Effector memory CD8-positive, alpha-beta T cell (primary cell): ENCODE measurements at places on chromosomes 13 and 19.

GRCh38 chr13:85509512-85509911 is 289.7 kb downstream of the SLITRK6 start:
- H3K36me3 ChIP-seq: no peaks in the 10 kb centered on the region
- no peak overlapping the region for H3K27ac ChIP-seq
- no peak for DNase-seq
- H3K27me3 ChIP-seq: no peaks in the 10 kb centered on the region
- no peaks in the 10 kb centered on the region for H3K4me1 ChIP-seq

GRCh38 chr13:107216046-107216755 is 648.3 kb upstream of the ARGLU1 start:
- no peak overlapping the region for H3K27ac ChIP-seq
- H3K36me3 ChIP-seq: no peaks in the 10 kb centered on the region
- no peaks in the 10 kb centered on the region for H3K27me3 ChIP-seq

GRCh38 chr19:33646306-33646705 is 24.6 kb downstream of the CHST8 start:
- H3K4me1 ChIP-seq: no peaks in the 10 kb centered on the region
- no peak overlapping the region for H3K4me3 ChIP-seq
- H3K27ac ChIP-seq: no peak overlapping the region
- H3K36me3 ChIP-seq: no peaks in the 10 kb centered on the region
- peaks cover 15% of the 10 kb centered on the region for H3K27me3 ChIP-seq

DNA sequence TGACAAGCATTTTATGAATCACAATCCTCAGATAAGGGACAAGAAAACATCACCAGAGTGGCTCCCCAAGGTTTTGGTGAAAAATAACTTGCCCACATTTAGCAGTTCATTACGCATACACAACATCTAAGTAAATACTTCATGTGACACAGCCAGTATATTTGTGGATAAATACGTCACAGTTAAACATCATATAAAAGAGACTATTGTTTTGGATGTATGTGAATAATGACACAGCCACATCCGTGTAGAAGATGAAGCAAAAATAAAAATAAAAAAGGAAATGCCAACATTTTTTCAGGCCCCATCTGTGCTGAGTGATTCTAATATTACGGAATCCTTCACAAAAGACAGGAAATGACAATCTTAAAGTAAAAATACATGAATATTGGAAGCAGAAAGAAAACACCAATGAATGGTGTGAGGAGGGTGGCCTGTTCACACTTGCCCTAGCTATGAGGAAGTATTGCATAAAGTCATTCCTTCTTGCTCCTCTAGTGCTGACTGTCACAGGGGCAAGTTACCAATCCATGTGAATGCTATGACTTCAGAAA is 457.1 kb downstream of the KLF12 start:
- H3K4me1 ChIP-seq: no peaks in the 10 kb centered on the region
- H3K4me3 ChIP-seq: no peak overlapping the region
- no peak for DNase-seq

DNA sequence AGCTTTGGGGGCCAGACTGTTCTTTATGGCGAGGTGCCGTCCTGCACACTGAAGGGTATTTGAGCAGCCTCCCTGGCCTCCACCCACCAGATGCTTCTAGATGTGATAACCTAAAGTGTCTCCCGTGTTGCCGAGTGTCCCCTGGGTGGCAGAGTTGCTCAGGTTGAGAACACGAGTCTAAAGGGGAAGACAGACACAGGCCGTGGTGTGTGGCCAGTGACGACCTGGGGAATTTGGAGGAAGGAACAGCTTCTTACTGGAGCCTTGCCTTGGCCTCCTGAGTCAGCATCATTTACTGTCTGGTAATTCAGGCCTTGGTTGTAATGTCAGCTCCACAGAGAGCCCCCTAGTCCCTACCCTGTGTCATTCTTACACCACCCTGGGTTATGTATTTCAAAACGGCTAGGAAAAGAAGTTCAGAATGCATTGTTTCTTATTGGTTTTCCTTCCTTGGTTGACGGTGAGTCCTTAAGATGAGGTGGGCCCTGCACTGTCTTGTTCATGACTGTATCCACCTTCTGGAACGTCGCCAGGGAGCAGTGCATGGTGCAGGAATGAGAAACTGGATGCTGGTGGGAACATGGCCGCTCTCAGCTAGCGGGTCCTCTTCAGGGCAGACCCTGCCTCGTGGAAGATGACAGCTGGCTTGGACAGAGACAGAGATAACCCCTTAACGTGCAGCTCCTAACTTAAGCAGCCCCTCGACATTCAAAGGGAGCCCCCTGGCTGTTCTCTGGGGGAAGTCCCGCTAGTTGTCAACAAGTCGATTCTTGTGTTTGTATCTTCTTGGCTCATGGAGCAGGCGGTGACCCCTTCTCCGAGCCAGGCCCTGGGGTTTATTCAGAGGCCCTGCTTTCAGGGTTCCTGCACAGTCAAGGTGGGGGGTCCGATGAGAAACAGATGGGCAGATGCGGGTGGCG is 7.2 kb downstream of the SIN3B start:
- peaks cover 16% of the 10 kb centered on the region for H3K4me1 ChIP-seq
- no peaks in the 10 kb centered on the region for H3K27me3 ChIP-seq
- H3K27ac ChIP-seq: peak overlapping the region; percentile 66
- no peak for DNase-seq
- H3K36me3 ChIP-seq: peaks cover 35% of the 10 kb centered on the region

GRCh38 chr13:22848539-22849052 is 332.2 kb upstream of the SGCG start:
- no peak overlapping the region for H3K27ac ChIP-seq
- H3K27me3 ChIP-seq: no peaks in the 10 kb centered on the region
- no peak overlapping the region for H3K4me3 ChIP-seq
- no peaks in the 10 kb centered on the region for H3K36me3 ChIP-seq

GRCh38 chr13:105979131-105980011 is 556.1 kb downstream of the EFNB2 start:
- no peak overlapping the region for H3K27ac ChIP-seq
- no peak for DNase-seq
- no peaks in the 10 kb centered on the region for H3K27me3 ChIP-seq
- H3K4me3 ChIP-seq: no peak overlapping the region
- H3K36me3 ChIP-seq: no peaks in the 10 kb centered on the region

GRCh38 chr19:12983091-12983490 is 12.2 kb upstream of the NFIX start:
- no peak for DNase-seq
- no peak overlapping the region for H3K27ac ChIP-seq
- no peaks in the 10 kb centered on the region for H3K36me3 ChIP-seq
- H3K4me1 ChIP-seq: peaks cover 9% of the 10 kb centered on the region

- H3K36me3 ChIP-seq: peaks cover 23% of the 10 kb centered on the region
- H3K27ac ChIP-seq: no peak overlapping the region
- no peak overlapping the region for H3K4me3 ChIP-seq
- H3K4me1 ChIP-seq: peaks cover 11% of the 10 kb centered on the region
- no peaks in the 10 kb centered on the region for H3K27me3 ChIP-seq
- no peak for DNase-seq
These were observed 29.2 kb downstream of the COG6 start for GRCh38 chr13:39684531-39685137.

DNA sequence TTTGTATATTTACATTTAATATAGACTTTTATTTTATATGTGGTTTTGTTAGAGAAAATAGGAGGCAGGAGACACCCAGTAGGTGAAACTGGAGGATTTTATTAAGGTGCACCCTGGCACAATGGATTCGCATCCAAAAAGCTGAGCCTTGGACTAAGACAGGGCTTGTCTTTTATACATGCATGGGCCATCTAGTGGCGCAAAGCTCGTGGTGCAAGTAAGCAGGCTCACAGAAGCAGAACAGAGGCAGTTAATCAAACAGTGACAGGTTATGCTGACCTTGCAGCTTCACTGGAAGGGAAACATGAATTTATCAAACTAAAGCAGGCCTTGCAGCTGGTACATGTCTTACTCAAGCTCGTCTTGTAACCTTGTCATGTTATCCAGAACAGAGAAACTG is 58.8 kb upstream of the ZNF681 start:
- no peaks in the 10 kb centered on the region for H3K4me1 ChIP-seq
- H3K4me3 ChIP-seq: no peak overlapping the region
- H3K27me3 ChIP-seq: no peaks in the 10 kb centered on the region
- H3K36me3 ChIP-seq: no peaks in the 10 kb centered on the region

DNA sequence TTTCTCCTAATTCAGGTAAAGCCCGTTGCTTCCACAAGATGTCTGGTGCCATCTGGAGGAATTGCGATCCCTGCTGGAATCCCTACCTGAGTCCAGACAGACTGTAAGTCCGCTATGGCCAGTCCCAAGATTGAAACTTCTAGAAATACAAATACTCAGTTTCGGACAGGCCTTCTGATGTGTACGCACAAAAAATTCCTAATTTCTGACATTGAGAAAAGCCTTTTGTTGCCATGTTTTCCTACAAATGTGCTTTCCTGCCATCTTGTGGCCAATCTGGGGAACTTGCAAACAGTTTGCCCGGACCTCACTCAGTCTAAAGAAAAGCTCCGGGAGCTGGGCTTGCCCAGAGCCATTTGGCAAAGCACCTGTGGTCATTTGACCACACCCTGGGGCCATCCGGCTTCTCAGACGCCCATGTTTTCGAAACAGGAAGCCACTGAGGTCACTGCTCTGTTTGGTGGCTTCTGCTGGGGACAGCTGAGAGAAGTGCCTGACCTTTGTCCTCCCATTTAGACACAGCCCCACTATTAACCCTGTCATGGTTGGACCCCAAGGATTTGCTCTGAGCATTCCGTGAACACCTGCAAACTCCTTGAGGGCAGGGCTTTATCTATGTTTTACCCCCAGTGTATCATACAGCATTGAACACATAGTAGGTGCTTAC is 79.4 kb downstream of the SLC15A1 start:
- DNase-seq: peak; percentile 28
- H3K4me3 ChIP-seq: no peak overlapping the region
- H3K27ac ChIP-seq: no peak overlapping the region
- H3K36me3 ChIP-seq: no peaks in the 10 kb centered on the region
- no peaks in the 10 kb centered on the region for H3K4me1 ChIP-seq

GRCh38 chr19:3374369-3375112 is 8.2 kb downstream of the NFIC start:
- DNase-seq: no peak
- H3K4me3 ChIP-seq: no peak overlapping the region
- H3K27ac ChIP-seq: no peak overlapping the region
- H3K36me3 ChIP-seq: peaks cover 7% of the 10 kb centered on the region

- H3K27ac ChIP-seq: no peak overlapping the region
- H3K4me3 ChIP-seq: no peak overlapping the region
- H3K36me3 ChIP-seq: peaks cover 9% of the 10 kb centered on the region
- peaks cover 32% of the 10 kb centered on the region for H3K27me3 ChIP-seq
- DNase-seq: no peak
These were observed 18.4 kb upstream of the GAS6 start for GRCh38 chr13:113882267-113882630.

GRCh38 chr19:48332351-48332661 is 7.0 kb downstream of the EMP3 start:
- peaks cover 66% of the 10 kb centered on the region for H3K36me3 ChIP-seq
- no peak for DNase-seq
- no peaks in the 10 kb centered on the region for H3K27me3 ChIP-seq
- H3K27ac ChIP-seq: peak overlapping the region; percentile 96
- H3K4me3 ChIP-seq: peak overlapping the region; percentile 100

GRCh38 chr19:46648961-46649960 is 11.7 kb downstream of the DACT3 start:
- H3K27me3 ChIP-seq: peaks cover 60% of the 10 kb centered on the region
- no peak overlapping the region for H3K27ac ChIP-seq
- H3K36me3 ChIP-seq: peaks cover 4% of the 10 kb centered on the region
- no peak for DNase-seq

DNA sequence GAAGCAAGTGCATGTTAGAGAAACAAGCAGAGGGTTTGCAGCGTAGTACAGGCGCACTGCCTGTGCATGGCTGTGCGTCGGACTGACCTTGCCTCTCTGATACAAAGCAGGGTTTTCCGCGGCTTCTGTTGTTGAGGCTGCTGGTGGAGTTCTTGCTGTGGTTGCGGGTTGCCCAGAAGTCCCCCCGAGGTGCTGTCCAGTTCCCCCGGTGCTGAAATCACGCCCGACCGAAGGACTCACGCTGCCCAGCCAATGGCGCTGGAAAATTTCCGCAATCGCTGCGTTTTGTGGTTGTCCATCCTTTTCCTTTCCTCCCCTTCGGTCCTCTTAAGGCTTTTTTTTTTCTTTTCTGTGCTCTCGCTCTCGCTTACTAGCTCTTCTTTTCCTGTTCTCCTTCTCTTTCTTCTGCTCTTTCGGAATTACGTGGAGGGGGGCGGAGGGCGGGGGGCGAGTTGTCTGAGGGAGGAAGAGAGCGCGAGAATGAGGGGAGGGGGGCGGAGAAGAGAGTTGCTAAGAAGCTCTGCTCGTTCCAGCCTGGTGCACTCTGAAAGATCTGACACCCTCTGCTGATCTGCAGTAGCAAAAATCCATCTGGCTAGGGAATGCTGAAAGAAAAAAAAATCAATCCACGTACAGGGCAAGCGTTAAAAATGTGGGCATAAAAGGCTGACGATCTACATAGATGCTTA is at the start of gene SLITRK1:
Gene SLITRK1, minus strand, starts transcription at position 558 of the 689 bp plus-strand sequence. CDS start 967 bp downstream, outside the sequence.
- H3K4me3 ChIP-seq: peak within 1 kb of the TSS; percentile 14
- peaks cover 63% of the 10 kb centered on the region for H3K27me3 ChIP-seq
- peaks cover 15% of the 10 kb centered on the region for H3K4me1 ChIP-seq
- no peak within 1 kb of the TSS for H3K27ac ChIP-seq
- H3K36me3 ChIP-seq: no peaks in the 10 kb centered on the region
- no peak for DNase-seq

GRCh38 chr19:51431124-51431523 is 13.7 kb upstream of the SIGLEC10 start:
- peaks cover 25% of the 10 kb centered on the region for H3K27me3 ChIP-seq
- H3K36me3 ChIP-seq: peaks cover 3% of the 10 kb centered on the region
- no peak for DNase-seq
- no peak overlapping the region for H3K4me3 ChIP-seq
- peaks cover 2% of the 10 kb centered on the region for H3K4me1 ChIP-seq

- H3K27me3 ChIP-seq: peaks cover 67% of the 10 kb centered on the region
- H3K4me3 ChIP-seq: no peak overlapping the region
- no peak for DNase-seq
- H3K4me1 ChIP-seq: no peaks in the 10 kb centered on the region
- no peak overlapping the region for H3K27ac ChIP-seq
These were observed 47.5 kb downstream of the SOX21 start for GRCh38 chr13:94664889-94665288.

DNA sequence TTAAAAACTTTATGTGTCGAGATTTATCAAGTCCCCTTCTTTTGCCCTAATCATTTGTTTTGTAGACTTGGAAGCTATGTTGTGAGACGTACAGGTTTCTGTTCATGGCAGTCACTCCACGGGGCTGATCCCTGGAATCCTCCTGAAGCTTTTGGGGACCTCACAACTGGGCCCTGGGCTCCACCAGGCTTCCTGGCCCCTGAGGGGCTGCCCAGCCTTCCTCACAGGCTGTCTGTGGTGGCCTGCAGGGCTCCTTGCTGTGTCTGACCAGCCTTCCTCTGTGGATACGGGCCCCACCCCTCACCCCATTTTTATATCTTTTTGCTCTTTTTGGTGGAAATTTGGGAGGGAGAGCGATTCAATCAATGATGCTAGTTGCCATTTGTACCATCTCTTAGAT is 38.1 kb downstream of the CHST8 start:
- H3K4me3 ChIP-seq: no peak overlapping the region
- H3K4me1 ChIP-seq: no peaks in the 10 kb centered on the region
- DNase-seq: no peak
- H3K27ac ChIP-seq: no peak overlapping the region
- H3K36me3 ChIP-seq: no peaks in the 10 kb centered on the region
